ENCODE measurements at places on chromosomes 5 and 9.

- no peak for DNase-seq
These were observed 48.3 kb downstream of the SLCO6A1 start for GRCh38 chr5:102450313-102450990.

- DNase-seq, result no peak
These were observed 338.7 kb upstream of the IRX4 start for GRCh38 chr5:2221450-2221849.

DNA sequence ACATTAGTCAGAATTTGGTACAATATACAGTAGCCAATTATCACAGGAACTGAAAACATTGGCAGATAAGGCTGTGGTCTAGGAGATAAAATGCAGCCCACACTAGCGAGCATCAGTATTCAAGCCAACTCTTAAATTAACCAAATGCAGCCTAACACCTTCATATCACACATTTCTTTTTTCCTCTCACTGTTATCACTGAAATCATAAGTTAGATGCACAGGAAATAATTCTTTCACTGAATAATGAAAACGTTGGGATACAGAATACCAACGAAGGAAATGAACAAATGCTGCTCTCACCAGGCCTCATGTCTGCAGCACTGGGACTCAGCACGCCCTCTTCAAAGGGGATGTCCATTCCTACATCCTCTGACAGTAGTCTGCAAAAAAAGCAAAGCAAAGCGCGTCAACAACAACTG is 109.1 kb upstream of the PCA3 start:
- no peak for DNase-seq

- DNase-seq, result no peak
These were observed 16.0 kb upstream of the ERGIC1 start for GRCh38 chr5:172818081-172818480.

GRCh38 chr9:33877727-33878489 is 60.9 kb downstream of the UBE2R2 start:
- DNase-seq, result no peak

GRCh38 chr9:135602789-135603481 is 36.4 kb downstream of the GLT6D1 start:
- peak; percentile 64 for DNase-seq

DNA sequence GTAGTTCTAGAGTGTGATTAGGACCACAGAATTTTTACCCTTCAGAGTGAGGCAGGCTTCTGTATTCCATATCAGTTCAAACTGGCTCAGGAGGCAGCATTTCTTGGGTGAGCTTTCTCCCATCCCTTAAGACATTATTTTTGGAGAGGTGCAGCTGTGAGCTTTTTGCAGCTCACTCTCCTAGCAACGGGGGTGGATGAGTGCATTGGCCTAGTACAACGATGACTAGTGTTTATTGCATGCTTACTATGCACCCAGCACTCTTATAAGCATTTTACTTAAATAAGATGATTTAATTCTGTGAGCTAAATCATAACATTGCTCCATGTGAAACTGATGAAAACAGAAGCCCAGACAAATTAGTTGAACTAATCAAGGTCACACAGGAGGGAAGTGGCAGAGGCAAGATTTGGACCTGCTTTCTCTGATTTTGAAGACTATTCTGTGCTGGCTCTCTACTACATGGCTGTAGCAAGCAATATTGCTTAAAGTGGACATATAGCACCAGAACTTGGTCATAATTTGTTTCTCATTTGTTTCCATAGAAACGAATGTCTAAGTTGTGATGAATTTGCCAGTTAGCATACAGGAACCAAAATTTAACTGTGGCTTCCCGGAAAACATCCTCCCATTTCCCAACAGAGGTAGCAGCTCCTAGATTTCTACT is 372.1 kb upstream of the RIOK2 start:
- DNase-seq, result no peak
